ENCODE measurements at places on chromosomes 4 and X.

GRCh38 chr4:125131891-125132680, 182.7 kb upstream of the FAT4 start:
- DNase-seq = no peak

DNA sequence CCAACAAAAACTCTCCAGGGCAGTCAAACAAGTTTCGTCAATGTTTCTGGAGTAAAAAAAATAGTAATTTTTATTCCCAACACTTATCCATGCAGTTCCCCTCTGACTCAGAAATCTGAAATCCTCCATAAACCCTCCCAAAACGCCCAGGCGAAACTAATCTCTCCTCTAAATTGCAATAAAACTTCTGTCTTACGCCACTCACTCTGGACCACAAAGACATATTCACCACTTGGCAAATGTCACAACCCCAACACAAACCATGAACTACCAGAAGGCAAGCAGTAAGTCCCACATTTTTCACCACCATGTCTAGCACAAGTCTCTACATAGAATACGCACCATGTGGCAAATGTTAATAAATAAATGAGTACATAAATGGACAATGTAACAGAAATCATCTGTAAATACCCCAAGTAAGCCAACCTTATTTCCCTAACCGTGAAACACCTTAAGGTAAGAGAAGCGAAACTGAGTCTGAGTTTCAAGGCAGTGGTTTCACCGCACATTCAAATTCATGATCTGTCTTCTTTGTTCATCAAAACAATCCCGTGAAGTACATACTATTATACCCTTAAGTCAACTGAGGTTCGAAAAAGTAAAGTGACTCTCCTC, 1.6 kb downstream of the PAPSS1 start:
- DNase-seq = no peak

GRCh38 chr4:139528377-139529005, 27.5 kb downstream of the SETD7 start:
- DNase-seq = no peak

DNA sequence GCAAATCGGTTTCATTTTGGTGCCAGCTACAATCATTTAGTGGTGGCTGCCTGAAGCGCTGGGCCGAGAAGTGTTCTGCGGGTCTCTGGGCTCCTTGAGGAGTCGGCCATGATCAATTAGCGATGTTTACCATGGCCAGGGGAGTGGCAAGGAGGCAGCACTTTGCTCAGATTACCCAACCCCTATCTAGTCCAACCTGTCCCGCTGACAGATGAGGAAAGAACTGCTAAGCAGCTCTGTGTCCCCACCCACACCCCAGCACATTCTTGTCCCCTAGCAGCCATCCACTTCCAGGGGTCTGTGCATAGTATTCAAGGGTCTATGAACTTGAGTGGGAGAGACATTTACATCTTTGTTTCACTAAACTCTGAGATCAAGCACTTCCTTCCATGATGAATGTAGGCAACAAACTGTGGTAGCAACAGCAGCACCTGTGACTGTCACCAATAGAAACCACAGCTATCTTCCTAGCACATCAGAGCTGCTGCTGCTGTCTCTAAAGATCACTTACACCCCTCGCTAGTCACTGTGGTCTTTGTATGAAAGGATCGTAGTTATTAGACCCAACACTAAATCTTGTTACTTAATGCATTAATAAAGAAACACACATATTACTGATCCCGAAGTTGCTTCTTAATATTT, 331.6 kb downstream of the BCOR start:
- DNase-seq = no peak

DNA sequence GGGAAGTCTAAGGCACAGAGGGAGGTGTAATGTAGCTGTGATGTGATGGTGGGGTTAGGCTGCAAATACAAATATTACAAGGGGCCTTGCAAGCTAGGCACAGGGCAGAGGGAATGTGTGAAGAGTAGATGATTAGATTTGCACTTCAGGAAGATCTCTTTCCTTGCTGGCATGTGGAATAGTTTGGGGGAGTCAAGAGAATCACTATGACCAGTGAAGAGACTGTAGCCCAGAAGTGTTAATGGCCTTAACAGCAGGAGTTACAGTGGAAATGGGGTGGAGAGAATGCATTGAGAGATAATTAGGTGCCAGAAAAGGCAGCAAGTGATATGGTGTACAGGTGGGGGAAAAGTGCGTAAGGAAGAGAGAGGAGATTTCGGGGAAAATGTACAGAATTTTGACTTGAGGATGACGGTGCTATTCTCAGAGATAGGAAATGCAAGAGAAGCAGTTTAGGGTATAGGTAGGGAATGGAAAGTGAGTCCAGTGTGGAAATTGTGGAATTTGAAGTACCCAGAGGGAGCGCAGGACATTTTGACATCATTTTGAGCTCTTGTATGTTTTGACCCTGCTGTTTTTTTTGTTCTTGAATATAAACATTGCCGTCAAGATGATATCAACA, 10.2 kb upstream of the TAPT1 start:
- no peak for DNase-seq

DNA sequence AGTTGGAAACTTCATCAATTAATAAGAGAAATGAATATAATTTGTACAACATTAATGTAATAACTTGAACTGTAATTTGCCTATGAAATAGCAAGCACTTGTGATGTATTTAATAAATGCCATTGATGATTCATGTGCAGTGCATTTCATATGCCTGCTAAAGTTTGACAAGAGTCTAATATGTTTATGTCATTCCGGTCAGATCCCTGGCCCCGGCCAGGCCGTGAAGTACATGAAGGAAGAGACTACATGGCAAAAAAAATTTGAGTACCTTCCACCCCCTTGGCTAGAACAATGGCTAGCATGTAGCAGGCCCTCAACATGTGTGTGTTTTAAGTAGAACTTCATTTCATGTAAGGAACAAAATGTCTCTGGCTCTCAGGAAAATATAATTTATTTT, 161.3 kb downstream of the ATP10D start:
- DNase-seq = no peak

GRCh38 chr4:96497621-96498020, 657.7 kb downstream of the PDHA2 start:
- DNase-seq = no peak

GRCh38 chr4:20456407-20456806, 204.7 kb downstream of the SLIT2 start:
- no peak for DNase-seq

- no peak for DNase-seq
Observed at GRCh38 chr4:185734214-185734613, 77.8 kb downstream of the SORBS2 start.

GRCh38 chrX:12138361-12139313, at the start of gene FRMPD4:
Gene FRMPD4, plus strand, starts transcription at chrX:12138473. Its CDS starts 499 bp downstream, at chrX:12138972.
- no peak for DNase-seq

DNA sequence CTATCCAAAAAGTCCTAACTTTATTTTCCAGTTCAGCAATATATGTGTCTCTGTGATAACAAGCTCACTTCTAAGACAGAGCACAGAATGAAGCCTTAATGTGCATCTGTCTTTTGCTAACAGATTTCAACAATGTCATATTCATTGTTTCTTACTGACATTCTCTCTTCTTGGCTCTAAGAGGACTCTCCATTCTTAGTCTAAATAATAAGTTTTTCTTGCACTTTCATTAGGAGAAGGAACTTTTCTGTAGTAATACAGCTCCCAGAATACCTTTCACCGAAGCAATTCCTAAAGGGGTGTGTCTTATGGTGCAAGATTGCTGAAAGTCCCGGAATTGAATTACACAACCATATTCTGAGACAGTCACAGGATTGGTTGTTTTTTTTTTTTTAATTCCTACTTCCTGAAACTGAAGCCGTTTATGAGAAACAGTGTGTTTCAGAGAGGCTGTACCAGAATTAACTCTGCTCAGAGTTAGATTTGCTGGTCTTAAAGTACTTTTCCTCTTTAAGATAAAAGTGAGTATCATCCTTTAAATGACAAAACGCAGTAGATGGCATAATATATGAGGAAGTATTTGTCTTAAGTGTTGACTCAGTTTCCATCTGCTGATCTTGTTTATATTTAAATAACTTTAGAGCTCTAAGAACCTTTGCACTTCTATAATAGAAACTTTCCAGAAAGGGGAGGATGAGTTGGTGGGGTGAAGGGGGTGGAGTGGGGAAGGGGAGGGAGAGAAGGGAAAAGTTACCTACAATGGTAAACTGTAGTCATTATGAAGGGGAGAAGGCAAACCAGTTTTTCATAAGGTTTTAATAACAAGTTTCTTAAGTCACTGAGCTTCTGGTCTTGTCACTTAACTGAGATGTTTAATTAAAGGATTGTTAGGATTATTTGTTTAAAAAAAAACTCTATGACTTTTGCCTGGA, at the start of gene ALPK1:
ALPK1 (plus strand) TSS at position 421 of the 932 bp plus-strand sequence.
- DNase-seq = no peak

DNA sequence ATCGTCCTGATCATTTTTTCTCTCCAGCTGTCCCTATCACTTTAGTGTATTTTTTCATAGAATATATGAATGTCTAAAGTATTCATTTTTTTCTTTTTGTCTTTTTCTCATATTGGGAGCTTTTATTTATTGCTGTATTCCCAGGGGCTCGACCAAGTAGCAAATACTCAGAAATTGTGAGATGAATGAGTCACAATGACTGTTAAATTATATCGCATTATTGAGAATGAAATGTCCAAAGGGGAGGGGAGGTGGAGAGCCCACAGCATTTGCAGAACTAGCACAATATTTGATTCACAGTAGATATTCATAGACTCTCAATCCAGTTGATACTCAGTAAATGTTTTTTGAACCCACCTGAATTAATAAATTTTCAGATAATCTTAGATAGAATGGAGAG, 543.6 kb upstream of the FAM241A start:
- no peak for DNase-seq

GRCh38 chrX:8760021-8760420, 28.1 kb upstream of the ANOS1 start:
- no peak for DNase-seq

GRCh38 chr4:106803083-106803482, 233.0 kb downstream of the DKK2 start:
- DNase-seq = no peak

DNA sequence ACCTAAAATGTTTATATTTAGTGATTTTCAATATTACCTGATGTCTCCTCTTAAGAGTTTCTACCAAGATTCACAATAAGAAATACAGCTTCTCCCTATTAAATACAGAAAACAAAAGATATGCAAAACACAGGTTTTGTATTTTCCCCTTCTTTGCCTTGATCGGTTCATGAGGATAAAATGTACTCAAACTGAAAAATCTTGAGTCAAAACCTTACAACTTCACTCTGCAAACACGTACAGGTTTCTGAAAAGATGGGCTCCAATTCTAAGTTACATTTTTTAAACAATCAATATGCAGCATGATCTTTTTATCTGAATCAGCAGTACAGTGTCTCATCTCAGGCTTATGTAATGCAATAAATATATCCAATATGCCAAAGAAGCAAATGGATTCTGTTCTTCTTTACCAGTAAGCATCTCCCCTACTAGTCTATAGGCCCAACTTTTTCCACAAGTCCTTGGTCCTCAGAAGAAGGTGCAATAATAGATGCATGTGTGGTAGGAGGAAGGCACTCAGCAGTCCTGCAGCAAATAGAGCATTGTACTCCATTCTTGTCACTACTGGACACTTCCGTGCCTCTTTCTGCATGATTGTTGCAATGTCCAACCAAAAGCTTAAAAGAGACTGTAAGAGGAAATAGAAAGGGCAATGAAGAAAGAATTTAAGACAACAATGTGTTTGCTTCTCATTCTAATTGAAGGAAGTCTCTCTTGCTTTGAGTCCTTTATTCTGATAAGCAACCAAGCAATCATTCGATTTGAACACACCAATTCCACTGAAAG, 3.2 kb downstream of the MAPK10 start:
- DNase-seq = no peak

GRCh38 chr4:140790765-140791164, 34.6 kb upstream of the TBC1D9 start:
- no peak for DNase-seq

DNA sequence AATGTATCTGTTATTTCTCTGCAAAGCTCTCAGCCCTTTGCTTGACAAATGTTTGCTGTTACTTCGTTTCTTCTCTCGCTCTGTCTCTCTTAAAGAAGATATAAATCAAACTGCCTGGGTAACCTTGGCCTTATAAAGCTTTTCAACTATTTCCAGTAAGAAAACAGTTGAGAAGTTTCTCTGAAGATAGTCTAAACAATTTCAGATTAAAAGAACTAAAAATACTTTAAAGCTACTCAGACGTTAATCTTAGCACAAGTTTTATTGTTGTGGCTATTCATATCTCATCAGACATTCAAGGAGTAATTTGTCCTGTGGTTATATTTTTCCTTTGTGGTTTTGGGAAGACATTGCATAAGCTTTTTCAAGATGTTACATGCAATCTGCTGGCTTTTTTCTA, 22.6 kb downstream of the HOPX start:
- DNase-seq = no peak

DNA sequence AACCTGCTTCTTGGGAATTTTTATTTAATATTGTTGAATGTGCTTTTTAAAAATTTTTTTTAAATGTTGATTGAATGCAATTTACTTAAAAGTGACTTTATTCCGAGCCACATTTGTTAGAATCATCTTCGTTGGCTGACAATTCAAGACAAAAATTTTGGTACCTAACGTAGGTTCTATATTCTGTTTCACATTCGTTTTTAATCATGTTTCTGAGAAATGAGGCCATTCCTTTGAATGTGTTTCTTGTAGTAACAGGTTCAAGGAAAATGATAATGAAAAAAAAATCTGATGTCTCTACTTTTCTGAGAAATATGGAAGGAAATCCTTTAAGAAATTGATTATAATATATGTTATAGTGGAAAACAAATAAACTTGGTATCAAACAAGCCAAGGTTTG, 92.3 kb upstream of the DCLK2 start:
- DNase-seq = no peak

GRCh38 chrX:105495376-105495775, 274.9 kb upstream of the TEX13A start:
- no peak for DNase-seq

DNA sequence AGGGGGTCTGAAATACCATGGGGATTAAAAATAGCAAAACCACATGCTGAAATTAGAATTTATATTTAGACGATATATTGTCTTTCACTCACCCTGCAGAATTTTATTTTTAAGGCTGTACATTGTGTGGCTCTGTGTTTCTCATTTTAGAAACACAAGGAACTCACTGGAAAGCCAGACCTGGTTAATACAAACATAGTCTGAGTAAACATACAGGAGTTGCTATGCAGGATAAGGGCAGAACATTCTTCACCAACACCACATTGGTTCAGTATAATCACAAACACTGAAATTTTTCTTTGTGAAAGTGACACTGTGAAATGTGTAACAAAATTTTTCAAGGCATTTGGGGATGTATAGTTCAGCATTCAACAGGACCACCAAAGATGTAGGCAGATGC, 115.5 kb downstream of the ARX start:
- DNase-seq = no peak

All from stimulated activated CD4-positive, alpha-beta T cell treated with anti-CD3 and anti-CD28 coated beads, TNF-alpha, amount 100 ng/mL, for 4 hours (primary cell).